ENCODE measurements at places on chromosomes 1 and 21.

GRCh38 chr1:204544321-204544720 is 28.1 kb downstream of the MDM4 start:
- no peak for DNase-seq

GRCh38 chr1:10644307-10645128 is 151.9 kb downstream of the CASZ1 start:
- DNase-seq = no peak

GRCh38 chr1:186308264-186309060 is 66.6 kb downstream of the TPR start:
- no peak for DNase-seq

GRCh38 chr1:167276969-167277368 is 56.3 kb downstream of the POU2F1 start:
- no peak for DNase-seq

- DNase-seq = no peak
Measured at GRCh38 chr1:214762902-214763301, 159.9 kb downstream of the CENPF start.

- no peak for DNase-seq
Measured at GRCh38 chr1:32392325-32392724, 1.9 kb downstream of the BSDC1 start.
